CD4-positive, alpha-beta T cell treated with Interleukin-1 beta for 1 hour (primary cell): ENCODE measurements at places on chromosomes 12 and 14.

GRCh38 chr12:80747800-80748199 lies 31.1 kb downstream of the MYF5 start:
- DNase-seq = no peak

GRCh38 chr12:26271889-26272492 lies 76.6 kb downstream of the SSPN start:
- DNase-seq = no peak

DNA sequence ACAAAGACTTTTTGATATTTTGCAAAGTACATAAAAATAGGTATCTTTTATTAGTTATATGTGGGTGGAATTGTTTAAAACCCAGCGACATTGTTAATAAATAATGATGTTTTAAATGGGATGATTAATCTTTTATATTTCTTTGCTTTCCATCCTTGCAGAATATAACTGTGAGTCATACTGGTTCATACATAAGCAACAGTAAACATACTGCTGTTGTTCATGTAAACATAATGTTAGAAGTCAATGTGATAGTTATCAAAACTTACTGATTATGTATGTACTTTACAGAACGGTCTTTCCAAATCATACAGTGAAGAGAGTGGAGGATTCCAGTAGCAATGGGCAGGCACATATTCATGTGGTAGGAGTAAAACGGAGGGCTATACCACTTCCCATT lies 119.8 kb downstream of the ARID2 start:
- no peak for DNase-seq

DNA sequence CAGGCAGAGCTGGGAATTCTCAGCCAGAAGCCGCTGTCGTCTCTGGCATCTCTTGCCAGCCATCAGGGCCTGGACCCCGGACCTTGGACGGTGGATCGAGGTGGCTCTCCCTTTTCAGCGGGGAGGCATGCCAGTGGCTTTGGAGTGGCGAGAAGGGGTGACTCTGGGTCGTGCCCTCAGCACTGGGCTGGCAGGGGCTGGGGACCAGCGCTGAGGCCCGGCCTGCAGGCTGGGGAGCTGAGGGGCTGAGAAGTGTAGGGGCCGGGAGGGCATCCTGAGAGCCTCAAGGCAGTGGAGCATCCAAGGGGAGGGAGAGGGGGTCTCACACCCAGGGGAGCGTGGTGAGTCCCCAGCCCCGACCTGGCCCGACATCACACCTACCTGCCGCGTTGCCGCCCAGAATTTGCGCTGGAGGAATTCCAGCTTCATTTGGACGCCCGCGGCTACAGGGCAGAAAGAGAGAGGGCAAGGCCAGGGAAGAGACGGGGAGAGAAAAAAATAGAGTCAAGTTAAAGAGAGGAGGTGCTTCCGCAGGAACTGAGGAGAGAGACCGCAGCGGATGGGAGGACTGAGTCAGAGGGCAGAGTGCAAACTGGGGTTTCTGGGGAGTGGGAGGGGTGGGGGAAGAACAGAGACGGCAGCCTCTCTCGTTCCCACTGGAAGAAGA lies 9.0 kb upstream of the LRTM2 start:
- peak; percentile 29 for DNase-seq

DNA sequence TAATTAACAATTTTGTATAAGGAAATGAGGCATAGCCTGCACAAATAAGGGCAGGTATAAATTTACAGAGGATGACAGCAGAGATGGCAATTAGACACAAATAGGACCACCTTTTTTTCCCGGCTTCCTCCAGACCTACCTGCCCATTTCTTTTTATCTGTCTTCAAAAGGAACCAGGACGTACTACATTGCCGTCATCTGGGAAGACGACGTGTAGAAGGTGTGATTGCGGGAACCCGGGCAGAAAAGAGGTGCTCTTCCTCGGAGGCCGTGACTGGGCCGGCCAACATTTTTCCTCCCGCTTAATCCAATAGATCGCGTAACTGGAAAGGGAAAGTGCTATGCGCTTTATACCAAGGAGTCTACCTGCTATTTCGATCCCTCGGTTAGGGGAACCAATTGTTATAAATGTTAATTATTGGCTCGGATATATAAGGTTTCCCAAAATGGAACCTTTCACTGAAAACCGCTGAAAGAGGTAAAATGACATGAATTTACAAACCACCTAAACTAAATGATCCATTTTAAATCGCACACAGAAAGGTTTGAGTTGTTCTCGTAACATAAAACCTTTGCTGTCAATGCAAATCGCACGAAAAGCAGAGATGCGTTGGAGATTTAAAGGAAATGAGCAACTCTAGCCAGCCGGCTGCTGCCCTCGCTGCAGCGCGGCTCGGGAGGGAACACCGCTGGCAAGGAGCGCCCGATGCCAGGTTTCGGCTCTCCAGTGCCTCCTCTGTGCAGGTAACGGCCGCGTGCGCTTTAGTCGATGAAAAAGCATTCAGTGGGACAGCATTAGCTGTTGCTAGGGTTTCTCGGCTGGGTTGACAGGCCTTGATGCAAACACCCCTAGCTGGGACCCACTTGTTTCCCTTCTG lies 2.8 kb upstream of the SIX1 start:
- DNase-seq = no peak

DNA sequence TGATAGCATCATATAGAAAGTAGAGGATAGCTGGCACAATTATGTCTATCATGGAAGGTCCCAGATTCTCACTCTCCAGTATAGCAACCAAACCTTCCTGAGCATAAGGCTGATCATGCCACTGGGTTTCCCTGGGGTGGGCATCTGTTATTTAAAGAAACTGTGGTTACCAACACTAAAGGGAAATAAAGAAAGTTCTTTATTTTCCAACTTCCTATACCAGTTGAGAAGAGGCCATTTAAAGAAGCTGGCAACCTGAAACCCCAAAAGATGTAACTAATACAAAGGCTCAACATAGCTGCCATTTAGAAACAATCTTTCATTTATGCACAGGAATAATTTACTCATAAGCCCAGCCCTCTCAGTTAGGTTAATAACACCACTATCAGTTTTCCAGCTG lies 3.1 kb downstream of the BCAT1 start:
- no peak for DNase-seq

DNA sequence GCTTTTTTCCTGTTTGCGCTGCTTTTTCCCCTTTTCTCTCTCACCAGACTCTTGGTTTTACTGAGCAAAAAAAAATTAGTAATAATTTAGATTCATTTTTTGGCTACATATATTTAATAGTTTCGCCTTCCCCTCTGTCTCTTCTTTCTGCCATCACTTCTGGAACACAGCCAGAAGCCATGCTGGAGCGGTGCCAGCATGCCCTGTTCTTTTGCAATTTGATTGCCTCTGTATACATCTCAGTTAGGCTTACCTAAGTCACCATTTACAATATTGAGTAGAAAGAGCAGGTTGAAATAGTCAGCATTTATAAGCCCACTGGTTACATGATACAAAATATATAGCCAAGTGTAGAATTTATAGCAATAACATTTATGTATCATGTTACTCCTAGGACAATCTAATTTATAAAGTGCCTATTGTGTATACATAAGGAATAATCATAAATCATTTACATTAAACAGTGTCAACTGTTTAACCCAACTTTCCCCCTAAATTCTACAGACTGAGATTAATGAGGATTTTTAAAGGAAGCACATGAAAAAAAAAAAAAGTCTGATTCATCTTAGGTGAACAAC lies 413.8 kb upstream of the SOX5 start:
- DNase-seq = no peak
